IPS DF 6.9 (cell line): ENCODE measurements at places on chromosomes 12 and 14.

DNA sequence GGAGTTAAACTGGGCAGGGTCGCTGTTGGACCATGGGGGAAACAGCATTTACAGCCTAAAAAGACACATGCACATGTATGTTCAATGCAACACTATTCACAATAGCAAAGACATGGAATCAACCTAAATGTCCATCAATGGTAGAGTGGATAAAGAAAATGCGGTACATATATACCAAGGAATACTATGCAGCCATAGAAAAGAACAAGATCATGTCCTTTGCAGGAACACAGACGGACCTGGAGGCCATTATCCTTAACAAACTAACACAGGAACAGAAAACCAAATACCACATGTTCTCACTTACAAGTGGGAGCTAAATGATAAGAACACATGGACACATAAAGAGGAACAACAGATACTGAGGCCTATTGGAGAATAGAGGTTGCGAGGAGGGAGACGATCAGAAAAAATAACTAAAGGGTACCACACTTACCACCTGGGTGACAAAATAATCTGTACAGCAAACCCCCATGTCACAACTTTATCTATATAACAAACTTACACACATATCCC lies 25.0 kb upstream of the SRP54 start:
- no peak for DNase-seq

DNA sequence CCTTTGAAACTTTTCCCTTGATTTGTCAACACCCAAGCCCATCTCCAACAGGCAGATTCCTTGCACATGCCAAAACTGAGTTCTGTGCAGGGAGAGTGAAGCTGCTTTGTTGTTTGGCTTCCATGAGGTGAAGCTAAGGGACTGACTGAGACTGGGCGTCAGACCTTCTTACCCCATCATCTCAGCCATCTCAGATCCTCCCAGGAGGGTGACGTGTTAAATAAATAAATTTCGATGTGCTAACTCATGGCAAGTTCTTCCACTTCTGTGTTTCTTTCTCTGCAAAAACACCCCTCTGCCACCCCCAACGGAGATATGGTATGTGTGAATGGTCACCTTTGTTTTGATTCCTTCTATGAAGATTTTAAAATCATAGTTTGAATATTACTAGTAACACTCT lies 17.8 kb downstream of the UTP20 start:
- DNase-seq: no peak

DNA sequence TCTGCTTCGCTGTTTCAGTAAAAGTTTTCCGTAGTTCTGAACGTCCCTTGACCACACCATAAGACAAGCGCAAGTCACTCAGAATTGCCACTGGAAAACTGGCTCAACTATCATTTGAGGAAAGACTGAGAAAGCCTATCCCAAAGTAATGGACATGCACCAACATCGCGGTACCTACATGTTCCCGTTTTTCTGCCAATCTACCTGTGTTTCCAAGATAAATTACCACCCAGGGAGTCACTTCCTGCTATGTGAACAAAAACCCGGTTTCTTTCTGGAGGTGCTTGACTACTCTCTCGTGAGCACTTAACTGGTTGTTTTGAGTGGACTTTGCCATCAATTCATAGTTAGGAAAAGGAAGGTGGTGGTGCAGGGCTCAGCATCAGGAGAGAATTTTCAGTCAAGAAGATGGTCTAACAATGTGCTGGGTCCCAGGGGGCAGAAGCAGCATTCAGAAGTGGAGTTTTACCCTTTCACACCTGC lies 1.4 kb downstream of the EGLN3 start:
- no peak for DNase-seq

DNA sequence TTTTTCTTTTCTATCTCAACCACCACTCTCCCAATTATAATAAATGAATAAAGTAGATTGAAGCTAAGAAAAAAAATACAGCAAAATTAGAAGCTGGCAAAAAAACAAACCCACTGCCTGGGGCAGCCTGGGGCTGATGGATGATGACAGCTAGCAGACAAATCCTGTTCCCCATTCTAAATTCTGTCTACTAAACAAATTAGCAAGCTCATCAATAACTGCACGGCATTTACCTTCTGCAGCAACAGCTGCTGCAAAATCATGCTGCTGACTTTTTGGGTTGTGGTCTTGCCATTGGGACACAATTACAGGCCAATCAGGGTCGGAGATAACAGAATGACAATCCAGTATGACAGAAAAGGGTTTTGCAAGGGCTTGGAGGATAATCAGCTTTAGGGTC lies 443.6 kb upstream of the SOX5 start:
- DNase-seq: no peak

DNA sequence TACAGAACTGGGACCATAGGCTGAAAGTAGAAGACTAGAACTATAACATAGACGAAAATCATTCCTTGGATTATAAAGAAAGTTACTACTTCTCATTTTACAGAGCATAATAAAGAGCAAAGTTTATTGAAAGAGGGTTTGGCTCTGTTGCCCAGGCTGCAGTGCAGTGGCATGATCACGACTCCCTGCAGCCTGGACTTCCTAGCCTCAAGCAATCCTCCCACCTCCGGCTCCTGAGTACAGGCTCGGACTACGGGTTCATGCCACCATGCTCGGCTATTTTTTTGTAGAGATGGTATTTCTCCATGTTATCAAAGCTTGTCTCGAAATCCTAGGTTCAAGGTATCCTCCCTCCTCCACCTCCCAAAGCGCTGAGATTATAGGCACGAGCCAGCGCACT lies 190.1 kb upstream of the FOXG1 start:
- no peak for DNase-seq

GRCh38 chr14:26143057-26143456 lies 454.8 kb downstream of the NOVA1 start:
- DNase-seq: no peak

- DNase-seq: no peak
Measured at GRCh38 chr12:5081016-5081415, 37.3 kb downstream of the KCNA5 start.

DNA sequence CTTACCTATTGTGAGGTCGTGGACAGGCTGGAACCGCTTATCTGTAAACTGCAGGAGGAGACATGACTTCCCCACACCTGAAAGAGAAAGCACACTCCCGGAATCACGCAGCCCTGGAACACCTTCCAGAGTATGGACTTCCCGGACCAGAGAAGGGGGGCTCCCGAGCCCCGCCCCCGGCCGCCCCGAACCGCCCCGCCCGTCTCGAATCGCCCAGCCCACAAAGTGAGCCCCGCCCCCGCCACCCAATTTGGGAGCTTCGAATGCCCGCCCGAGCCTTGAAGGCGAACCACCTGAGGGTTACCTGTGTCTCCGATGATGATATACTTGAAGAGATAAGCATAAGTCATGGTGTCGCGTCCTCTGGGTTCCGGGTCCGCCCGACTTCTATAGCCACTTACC lies 235 bp downstream of the RAB2B start:
- no peak for DNase-seq

- no peak for DNase-seq
Measured at GRCh38 chr12:68367903-68368302, 35.7 kb upstream of the MDM1 start.

- DNase-seq: no peak
Measured at GRCh38 chr14:37625597-37626595, 30.5 kb downstream of the TTC6 start.
